ENCODE measurements at places on chromosomes 5 and 9.

DNA sequence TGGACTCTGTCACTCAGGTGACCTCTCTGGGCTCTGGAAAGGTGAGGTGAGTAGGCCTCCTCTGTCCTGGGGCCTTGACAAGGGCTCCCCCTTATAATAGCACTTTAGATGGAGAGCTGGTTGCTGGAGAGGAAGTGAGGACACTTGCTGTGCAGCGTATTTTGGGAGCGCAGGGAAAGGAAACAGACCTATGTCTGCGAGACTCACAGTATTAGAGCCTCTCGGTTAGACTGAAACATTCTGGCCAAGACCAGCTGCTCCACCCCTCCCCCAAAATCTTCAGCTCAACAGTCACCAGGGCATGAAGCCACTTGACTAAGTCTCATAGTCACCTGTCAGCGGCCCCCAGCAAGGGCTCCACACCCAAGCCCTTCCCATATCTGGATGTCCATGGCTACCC, 213.6 kb downstream of the AGTPBP1 start:
- DNase-seq: no peak

- DNase-seq: no peak
Measured at GRCh38 chr5:30149526-30149925, 1044.0 kb upstream of the CDH6 start.

DNA sequence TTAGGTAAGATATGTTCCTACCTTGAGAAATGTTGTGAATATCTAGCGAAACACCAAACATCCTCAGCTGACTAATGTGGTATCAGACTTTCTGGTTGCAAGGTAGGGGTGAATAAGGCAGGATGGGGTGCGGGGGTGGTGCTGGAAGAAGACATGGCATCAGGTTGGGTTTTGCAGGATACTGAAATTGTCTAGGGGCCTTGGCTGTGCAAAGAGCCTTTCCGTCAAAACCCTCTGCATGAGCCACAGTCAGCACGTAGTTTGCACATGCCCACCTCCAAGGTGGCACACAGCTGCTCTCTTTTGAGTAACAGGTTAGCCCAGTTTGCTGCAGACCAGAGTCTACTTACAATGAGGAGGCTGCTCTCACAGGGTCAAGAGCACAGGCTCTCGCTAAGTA, 42.0 kb downstream of the SFXN1 start:
- no peak for DNase-seq

DNA sequence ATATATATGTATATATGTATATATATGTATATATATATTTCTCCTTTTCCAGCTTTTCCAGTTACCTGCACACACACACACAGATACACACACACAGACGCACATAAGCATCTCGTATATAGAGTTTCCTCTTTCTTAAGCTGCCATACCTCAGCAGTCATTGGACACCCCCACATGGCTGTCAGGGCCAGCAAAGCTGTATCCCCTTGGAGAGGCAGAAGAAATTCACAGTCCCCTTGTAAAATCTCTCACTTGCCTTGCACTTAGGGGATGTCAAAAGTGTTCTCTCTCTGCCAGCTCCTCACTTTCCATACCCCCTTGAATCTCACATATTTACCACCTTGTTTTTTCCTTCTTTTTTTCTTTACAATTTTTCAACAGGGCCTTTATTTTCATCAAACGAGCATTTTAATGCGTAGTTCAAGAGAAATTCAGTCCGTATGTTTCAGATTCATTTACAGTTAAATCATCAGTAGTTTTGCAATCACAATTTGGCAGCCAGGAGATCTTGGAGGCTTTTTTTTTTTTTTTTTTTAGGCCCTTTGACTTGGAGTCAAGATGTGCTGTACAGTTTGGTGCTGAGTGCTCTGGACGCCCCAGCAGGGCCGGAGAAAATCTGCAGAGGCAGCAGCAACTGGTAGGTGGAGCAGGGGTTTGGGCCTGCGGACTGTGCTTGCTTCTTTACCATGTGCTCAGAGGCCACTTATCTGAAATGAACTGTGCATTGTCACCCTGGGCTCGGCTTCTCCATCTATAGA, 244.9 kb upstream of the KLF4 start:
- no peak for DNase-seq

DNA sequence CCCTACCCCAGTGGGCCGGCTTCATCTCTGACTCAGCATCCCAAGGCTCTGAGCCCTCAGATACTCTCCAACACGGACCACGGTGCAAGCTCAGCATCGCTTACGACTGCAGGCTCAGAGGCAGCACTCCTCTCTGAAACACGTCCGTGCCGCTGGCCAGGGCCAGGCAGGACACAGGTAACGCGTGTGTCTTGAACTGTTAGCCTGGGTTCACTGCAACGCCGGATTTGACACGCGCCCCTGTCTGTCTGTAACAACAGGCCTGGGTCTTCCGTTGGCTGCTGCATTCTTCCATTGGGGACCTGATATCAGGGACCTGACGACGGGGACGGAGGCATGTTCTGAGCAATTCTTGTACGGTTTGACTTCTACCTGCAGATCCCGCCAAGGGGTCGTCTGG, 6.4 kb downstream of the SLC6A3 start:
- no peak for DNase-seq

GRCh38 chr5:174106997-174107655, 61.6 kb downstream of the NSG2 start:
- no peak for DNase-seq

DNA sequence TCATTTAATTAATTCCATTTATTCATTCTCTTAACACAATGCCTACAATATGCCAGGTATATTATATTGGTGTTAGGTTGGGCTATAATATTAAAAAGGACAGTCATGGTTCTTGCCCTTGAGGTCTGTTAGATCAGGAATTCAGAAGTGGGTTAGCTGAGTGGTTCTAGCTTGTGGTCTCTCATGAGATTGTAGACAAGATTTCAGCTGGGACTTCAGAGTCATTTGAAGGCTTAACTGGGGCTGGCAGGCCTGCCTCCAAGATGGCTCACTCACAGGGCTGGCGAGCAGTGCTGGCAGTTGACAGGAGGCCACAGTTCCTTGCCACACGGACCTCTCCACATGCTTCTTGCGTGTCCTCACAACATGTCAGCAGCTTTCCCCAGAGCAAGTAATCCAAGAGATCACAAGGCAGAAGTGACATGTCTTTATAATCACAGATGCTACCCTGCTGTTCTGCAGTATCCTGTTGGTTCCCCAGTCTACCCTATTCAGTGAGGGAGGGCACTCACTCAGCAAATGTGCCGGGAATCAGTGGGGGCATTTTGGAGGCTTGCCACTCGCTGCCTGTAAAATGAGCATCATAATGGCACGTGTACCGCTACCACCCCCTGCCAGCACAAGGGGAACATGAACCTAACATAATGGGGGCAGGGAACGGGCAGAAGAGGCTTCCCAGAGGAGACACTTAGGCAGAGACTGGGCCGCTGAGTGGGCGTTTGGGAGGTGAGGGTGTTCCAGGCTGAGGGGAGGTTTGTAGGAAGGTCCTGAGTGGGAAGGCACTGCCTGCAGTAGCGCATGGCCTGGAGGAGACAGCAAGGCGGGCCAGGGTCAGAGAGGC, 70.0 kb downstream of the EXOSC2 start:
- no peak for DNase-seq

- no peak for DNase-seq
Measured at GRCh38 chr5:176424181-176424580, 7.8 kb upstream of the CLTB start.

- DNase-seq: no peak
Measured at GRCh38 chr5:125609011-125609410, 814.2 kb upstream of the GRAMD2B start.

- DNase-seq: no peak
Measured at GRCh38 chr9:2345013-2345412, 276.6 kb upstream of the VLDLR start.

- DNase-seq: no peak
Measured at GRCh38 chr5:62795926-62796325, 217.3 kb downstream of the LRRC70 start.

DNA sequence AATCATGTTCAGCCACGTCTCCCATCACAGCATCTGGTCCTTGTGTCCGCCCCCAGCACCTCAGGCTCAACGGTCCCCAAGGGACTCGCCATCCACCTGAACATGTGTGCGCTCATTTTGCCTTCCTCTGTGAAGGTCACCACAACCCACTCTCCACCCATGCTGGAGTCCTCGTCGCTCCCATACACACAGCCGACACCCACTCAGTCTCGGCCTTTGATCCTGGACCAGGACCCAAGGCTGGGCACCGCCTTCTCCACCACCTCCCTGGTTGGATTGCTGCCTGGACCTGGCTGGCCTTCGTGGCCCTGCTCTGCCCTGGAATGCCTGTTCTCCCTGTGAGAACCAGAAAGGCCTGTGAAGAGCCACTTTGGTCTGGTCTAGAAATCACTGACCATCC, 60.3 kb downstream of the UBE2QL1 start:
- no peak for DNase-seq

DNA sequence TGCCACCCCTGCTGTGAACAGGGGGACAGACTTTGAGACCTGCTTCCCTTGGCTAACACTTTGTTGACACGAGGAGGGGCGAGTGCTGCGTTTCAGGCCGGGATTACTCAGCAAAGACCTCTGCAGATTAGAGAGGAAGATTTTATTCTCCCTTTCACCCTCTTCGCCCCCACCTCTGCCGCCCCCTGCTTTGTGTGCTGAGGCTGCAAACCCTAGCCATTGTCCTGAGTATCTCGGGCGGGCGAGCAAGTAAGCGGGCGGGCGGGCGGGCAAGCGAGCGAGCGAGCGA, 6.0 kb downstream of the ISL1 start:
- no peak for DNase-seq

DNA sequence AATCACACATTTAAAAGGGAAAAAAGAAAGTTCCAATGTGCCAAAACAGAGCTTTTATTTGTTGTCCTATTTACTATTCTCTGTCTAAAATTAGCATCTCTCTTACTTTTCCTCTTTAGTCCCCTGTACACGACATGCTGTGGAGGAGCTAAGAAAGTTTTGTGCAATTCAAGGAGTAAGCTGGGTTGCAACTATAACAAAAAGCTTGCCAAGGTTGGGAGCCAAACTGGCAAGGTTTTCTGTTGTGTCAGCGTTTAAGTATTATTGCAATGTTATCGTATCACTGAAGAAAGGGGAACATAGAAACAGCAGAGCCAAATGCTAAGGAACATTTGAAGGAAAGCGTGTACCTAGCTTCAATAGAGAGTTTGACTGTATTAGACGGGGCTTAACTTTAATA, 680.8 kb downstream of the CETN3 start:
- DNase-seq: no peak

DNA sequence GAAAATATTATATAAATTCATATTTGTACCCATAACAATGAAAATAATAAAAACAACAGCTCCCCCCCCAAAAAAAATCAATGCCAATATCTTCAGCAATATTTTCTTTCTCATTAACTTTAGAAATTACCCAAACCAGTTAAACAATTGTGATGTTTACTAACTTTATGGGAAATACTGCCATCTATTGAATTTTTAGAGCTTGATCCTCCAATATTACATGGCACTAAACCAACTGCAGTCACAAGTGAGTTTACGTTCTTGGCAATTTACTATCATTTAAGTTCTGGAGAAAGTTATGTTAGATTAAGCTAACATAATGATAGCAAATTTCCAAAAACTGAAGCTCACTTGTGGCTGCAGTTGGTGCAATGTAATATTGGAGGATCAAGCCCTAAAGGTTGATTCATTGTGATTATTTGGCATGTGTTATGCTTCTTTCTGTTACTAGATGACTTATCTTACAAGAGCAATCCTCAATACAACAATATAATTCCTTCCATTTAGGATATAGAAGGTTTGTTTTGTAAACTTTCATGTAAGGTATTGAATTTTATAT, 379.5 kb downstream of the CDH18 start:
- DNase-seq: no peak

- DNase-seq: peak; percentile 67
Measured at GRCh38 chr5:77087484-77088261, 588 bp upstream of the ZBED3 start.

- DNase-seq: no peak
Measured at GRCh38 chr9:110016340-110016739, 191.6 kb downstream of the C9orf152 start.

DNA sequence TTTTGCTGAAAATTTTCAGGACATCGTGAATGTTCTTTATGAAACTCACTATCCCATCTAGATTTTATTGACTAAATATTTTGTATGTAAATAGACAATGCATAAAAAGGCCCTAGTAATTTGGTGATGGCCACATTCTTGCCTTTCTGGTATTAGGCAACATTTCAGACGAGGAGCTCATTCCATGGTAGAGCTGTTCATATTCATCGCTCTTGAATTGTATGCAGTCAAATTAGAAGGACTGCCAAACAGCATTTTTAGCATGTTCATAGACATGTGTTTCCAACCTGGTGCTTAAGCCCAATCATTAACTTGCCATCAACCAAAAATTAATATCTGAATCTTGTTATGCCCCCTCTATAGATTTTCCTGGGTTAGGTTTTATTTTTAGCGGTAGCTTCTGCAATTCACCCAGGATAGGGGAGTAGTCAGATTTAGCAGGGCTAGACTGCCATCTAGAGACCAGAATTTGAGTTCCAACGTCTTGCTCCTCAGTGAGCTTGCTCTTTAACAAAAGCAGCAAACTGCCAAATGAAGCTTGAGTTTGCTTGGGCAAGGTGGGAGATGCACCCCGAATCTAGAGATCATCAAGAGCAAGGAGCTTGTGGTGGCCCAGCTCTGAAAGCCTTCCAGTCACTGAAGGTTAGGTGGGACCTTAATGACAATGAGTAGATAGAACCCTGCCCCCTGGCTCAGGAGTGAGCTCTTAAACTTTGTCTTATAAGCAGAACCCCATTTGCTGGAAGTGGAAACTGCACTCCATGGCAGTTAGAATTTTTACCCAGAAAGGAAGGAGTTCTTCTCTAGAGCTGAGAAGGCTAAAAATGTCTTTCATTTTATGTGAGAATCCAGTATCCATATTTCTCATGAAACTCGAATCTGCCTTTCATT, 456.2 kb downstream of the RASEF start:
- DNase-seq: no peak

DNA sequence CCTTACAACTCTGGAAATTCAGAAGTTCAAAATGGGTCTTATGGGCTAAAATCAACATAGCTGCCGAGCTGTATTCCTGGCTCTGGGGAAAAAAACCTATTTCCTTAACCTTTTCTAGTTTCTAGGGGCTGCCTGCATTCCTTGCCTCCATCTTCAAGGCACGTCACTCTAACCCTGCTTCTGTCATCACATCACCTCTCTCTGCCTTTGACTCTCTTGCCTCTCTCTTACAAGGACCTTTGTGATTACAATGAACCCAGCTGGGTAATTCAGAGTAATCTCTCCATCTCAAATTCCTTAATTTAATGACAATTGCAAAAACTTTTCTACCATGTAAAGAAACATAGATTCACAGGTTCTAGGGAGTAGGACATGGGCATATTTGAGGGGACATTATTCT, 103.1 kb upstream of the SMC2 start:
- no peak for DNase-seq

- DNase-seq: no peak
Measured at GRCh38 chr5:8013948-8014710, 145.2 kb downstream of the MTRR start.

- no peak for DNase-seq
Measured at GRCh38 chr9:131260751-131261452, 15.4 kb downstream of the FAM78A start.

DNA sequence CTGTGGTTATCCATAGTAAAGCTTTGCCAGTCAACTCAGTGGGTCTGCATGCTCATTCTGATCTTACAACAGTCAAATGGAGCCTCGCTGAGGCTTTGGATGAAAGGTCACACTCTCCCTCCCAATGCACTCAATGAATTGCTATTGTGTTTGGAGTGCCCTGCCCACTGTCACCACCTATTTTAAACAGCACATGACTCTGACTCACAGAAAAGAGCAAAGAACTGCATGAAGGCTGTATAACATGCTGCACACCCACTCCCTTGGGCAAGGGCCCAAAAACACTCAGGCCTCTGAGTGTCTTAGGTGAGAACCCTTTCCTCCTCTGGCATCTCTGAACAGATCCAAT, 118.7 kb upstream of the CCDC112 start:
- DNase-seq: no peak
